Immature natural killer cell (primary cell): ENCODE measurements at places on chromosomes 12 and 14. TPM values are rescaled to one million over a fixed set of nuclear protein-coding genes. Genes with fewer than 3 reads are reported as not detected.

Gene IKZF4
- polyA plus RNA-seq = not detected

Gene AKAP5
- polyA plus RNA-seq = 4.2 TPM

Gene PLCZ1
- polyA plus RNA-seq = not detected

Gene TAS2R10
- polyA plus RNA-seq = not detected

Gene APAF1
- 12.6 TPM for polyA plus RNA-seq

Gene KRT4
- polyA plus RNA-seq = not detected

Gene PTPRR
- polyA plus RNA-seq = 3.0 TPM

Gene USP44
- polyA plus RNA-seq = 0.35 TPM

Gene INHBC
- not detected for polyA plus RNA-seq

Gene SERPINA12
- not detected for polyA plus RNA-seq

Gene PTPN21
- polyA plus RNA-seq = not detected

Gene FAM90A1
- 0.09 TPM for polyA plus RNA-seq

Gene TAS2R43
- polyA plus RNA-seq = not detected

Gene KLHL33
- not detected for polyA plus RNA-seq

Gene KRT6C
- polyA plus RNA-seq = not detected

Gene DDN
- polyA plus RNA-seq = not detected

Gene NUP37
- polyA plus RNA-seq = 22.0 TPM

Gene NKX2-8
- not detected for polyA plus RNA-seq

Gene GRIN2B
- not detected for polyA plus RNA-seq
